ENCODE measurements at places on chromosomes 16 and 17.

GRCh38 chr17:69567130-69567529, 152.6 kb downstream of the MAP2K6 start:
- DNase-seq, result no peak

- DNase-seq, result no peak
Observed at GRCh38 chr16:3007957-3008689, 4.6 kb upstream of the CLDN9 start.

DNA sequence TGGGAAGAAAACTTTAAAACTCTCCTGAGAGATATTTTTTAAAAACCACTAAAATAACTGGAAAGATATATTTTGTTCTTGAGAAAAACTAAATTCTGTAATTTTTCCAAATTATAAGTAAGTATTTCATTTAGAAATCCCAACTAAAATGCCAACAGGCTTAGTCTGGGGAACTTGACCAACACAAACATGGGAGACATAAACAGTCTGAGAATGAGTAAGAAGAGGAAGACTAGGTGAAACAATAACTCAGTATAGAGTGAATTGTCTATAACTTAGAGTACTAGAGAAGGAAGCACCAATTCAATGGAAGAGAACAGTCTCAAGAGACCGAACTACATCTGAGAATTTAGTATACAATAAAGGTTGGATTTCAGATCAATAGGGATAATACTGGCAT, 2.9 kb downstream of the CMTM1 start:
- no peak for DNase-seq

DNA sequence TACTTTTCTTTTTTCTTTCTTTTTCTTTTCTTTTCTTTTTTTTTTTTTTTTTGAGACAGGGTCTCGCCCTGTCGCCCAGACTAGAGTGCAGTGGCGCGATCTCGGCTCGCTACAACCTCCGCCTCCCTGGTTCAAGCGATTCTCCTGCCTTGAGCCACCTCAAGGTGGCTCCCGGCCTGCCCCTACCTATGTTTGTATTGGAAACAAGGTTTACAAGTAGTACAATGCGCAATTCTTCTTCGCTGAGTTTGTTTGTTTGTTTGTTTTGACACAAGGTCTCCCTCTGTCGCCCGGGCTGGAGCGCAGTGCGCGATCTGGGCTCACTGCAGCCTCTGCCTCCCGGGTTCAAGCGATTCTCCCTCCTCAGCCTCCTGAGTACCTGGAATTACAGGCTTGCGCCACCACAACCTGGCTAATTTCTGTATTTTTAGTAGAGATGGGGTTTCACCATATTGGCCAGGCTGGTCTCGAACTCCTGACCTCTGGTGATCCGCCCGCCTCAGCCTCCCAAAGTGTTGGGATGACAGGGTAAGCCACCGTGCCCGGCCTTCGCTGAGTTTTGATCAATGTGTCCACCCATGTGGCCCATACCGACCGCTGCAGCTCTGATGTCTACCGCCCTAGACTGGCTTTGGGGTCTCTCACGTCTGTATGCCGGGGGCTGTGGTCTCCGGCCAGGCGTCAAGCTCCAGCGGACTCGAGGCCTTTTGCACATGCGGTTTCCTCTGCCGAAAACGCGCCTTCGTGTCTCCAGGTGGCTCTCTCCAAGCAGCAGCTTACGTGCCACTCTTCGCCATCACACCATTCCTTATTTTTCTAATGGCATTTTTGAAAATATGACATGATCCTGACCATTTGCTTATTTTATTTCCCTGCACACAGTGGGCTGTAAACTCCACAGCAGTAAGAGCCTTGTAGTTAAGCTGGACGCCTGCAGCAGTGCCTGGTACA, 1.1 kb upstream of the YBX2 start:
- DNase-seq, result no peak

- no peak for DNase-seq
Observed at GRCh38 chr17:73735245-73735644, 91.0 kb upstream of the SDK2 start.

GRCh38 chr16:51138178-51138577, 12.9 kb downstream of the SALL1 start:
- DNase-seq, result no peak

DNA sequence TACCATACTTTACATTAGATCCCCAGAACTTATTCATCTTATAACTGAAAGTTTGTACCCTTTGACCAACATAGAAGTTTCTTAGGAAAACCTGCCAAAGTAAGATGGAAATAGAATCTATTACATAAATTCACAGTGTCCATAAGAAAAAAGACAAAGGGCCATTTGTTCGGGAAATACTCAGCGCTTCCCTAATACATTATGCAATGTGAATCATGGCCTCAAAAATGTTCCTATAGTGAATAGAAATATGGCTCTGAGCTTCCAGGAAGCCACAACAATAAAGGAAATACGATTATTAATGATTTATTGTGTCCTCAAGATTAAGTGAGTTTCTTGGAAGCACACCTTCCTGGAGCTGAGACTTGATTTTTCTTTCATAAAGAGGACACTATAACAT, 51.5 kb downstream of the GPRC5B start:
- DNase-seq, result no peak

- no peak for DNase-seq
Observed at GRCh38 chr17:63916566-63917185, 2.0 kb downstream of the GH1 start.

DNA sequence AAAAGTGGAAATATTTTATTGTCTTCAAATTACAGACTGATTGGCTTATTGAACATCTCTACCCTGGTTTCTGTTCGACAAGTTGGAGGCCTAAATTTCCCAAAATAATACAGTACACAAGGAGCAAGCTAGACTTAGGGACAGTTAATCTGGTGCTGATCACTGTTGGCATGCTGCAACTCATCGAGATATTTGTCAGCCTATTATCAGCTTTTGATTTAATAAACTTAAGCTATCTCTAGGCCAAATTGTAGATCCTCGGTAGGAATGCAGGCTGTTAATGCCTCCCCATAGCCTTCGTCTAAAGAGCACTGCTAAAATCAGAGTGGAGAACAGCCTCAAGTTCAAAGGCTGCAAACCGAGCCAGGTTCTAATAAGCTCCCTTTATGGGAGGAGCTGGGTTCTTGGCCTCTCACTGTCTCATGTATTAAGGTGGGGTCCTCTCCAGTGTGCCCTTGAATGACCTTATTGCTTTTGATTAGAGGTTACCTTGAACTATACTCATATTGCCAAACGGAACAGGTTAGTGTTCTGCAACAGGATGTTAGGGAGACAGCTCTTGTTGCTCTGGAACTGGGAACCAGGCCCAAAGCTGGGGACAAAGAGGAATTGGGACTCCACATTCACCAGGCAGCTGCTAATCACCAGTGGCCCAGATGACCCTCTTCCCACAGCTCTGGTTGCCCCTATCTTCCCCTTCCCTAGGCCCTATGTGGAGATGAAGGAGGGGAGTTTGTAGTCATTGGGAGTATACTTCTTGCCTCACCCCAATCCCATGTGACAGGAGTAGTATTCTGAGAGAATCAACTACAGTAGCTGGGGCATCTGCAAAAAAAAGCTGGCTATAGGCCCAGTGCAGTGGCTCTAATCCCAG, 69.5 kb upstream of the NOL11 start:
- no peak for DNase-seq

GRCh38 chr17:81270279-81270678, 24.8 kb downstream of the SLC38A10 start:
- DNase-seq, result no peak

DNA sequence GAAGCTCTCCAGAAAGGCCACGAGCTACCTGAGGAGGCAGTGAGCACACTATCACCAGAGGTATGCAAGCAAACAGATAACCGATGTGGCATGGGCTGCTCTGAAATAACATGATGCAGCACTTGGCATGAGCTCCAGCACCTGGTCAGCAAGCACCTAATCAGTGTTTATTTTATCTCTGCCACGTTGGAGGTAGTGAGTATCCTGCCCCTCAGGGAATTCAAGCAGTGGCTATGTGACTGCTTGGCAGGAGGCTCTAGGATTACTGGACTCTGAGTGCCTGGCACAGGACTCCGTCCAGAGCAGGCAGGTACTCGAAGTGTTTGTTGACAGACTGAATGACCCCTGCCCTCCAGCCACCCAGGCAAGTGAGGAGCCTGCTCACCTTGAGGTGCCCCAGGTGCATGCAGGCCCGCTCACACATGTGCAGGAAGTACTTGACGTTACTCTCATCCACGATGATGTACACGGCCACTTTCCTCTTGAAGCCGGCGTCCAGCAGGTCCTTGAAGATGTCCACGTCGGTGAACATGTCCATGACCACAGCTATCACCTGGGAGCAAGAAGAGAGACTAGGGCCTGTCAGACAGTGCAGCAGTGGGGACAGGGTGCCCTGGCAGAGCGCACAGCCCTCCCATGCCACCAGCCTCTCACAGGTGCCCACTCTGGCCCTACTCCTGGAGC, 16.6 kb downstream of the FAM83G start:
- no peak for DNase-seq

Data from right lung (tissue), 10 donors.